ENCODE measurements at places on chromosomes 2 and 18.

DNA sequence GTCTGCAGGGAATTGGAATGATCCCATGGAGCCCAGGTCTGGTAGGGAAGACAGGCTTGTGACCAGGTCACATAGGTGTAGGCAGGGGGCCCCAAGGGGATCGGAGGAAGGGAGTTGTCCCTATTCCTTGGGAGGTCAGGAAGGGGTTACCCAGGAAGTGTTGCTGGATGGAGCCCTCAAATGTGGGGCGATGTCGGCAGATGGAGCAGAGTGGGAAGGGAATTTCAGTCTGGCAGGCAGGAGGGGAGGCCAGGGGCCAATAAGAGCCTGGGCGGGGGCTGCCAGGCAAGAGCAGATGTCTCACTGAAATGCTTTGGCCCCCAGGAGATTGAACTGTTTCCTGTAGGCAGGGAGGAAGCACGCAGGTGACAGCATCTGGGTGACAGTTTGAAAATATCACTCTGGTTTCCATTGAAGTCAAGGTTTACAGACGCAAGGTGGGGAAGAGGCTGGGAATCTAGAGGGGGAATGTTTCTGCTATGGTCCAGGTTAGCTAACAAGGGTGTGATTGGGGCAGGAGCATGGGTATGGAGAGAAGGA is 81.5 kb upstream of the SMAD2 start:
- no peak for DNase-seq

- DNase-seq: peak; percentile 50
Observed at GRCh38 chr2:207437524-207438143, 92.1 kb upstream of the CREB1 start.

DNA sequence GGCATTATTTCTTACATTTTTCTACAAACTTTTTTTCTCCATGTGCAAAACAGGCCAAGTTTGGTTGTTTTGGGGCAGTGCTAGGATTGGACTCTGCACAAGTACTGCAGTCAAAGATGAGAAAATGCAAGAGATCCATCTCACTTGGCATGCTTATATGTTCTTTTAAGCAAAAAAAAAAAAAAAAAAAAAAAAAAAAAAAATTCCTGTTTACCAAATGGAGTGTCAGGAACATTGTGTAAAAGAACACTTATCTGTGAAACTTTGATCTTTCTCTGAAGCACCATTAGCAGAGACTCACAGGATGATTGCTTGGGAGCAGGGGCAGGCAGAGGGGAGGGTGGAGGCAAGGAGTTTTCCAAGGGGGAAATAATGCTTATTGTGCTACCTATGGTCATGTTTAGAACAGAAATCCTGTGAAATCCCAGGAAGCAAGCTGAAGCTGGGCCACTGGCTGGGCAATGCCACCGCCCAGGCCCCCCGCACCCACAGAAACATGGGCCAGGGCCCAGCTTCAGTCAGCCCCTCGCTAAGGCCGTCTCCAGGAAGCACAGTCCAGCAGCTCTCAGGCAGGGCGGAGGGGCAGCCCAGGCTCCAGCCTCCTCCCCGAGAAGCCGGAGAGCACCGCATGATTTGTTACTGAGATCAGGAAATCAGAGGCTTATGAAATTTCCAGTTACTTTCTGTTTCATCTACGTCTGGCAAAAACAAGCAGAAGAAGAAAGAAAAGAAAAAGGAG is 229.4 kb downstream of the ZNF516 start:
- DNase-seq: peak; percentile 74

DNA sequence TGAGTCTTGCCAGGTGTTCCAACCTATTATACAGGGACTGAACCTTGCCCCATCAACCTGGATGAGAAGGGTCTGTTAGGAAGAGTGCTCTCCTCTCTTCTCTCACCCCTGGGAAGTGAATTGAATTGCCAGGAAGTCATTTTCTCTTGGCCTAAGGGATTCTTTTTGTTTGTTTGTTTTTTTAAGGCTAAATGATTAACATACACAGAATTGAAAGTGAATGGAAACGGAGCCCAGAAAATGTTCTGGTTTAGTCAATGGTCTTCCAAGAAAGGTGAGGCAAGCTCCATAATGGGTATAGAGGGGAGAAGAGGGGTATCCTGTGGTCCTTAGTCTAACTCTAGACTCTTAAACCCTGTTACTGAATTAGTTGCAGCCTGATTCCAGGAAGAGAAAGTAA is 189.1 kb downstream of the FSHR start:
- DNase-seq: no peak

GRCh38 chr2:120373424-120373823 is 27.5 kb downstream of the INHBB start:
- DNase-seq: no peak

DNA sequence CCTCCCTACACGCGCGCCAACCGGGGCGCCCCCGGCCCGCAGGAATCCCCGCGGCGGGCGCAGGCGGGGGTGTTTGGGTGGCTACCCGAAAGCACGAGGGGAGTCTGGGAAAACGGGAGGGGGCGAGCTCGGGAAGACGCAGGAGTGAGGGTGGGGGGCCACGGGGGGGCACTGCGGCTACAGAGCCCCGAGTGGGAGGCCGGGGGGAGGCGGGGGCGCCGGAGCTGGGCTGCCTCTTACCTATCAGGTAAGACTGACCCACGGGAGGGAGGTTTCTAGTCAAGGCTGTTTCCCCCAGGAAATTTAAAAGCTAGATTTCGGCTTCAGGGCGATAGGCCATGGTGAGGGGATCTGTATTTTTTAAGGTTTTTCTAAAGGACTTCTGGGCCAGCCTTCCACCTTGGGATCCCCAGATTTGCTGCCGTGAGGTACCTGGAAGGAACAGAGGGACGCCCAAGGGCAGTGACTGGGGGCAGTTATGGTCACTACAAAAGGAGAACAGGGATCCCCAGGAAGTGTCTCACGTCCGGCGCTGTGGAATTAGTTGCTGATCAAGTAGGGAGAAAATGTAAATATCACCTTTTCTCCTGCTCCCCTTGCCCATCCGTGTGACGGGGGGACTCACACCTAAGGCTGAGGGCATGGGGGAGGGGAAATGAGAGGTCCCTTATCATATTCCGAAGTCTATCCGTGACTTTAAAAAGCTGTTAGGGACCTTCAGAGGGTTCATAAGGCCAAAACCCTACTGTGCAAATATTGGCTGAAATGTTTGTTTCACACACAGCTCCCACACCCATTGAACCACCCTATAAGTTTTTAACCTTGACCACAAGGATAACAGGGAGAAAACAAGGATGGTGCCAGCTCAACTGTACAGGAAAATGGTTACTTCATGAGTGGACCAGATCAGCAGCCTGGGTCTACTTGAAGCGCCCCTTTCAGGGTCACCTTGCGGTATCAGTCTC is 638 bp upstream of the IRS1 start:
- no peak for DNase-seq

GRCh38 chr2:103172821-103173220 is 411.0 kb downstream of the TMEM182 start:
- DNase-seq: no peak
